ENCODE measurements at places on chromosomes 5 and 9.

DNA sequence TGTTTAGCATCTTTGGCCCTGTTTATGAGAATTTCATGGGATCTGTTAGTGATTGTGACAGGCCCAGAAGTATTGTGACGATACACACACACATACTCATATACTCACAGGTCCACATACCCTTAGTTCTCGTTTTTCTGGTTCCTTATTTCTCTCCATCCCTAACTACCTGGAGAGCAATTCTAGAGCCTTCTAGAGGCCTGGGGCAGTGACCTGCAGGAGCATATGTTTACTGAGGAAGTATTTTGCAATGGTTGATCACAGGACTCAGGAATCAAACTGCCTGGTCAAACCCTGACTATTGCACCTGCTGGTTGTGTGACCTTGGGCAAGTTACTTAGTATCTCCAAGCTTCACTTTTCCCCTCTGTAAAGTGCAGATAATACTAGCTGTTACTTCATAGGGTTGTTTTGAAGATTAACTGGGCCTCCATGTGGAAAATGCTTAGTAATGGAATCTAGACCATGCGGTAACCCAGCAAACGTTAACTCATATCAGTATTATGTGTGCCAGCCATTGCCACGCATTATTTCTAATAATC, 8.7 kb downstream of the PAPPA start:
- no peak for DNase-seq

GRCh38 chr5:147397616-147398015, 112.3 kb downstream of the DPYSL3 start:
- DNase-seq: no peak

GRCh38 chr5:173451031-173451430, 122.8 kb upstream of the STC2 start:
- no peak for DNase-seq

- DNase-seq: no peak
Measured at GRCh38 chr5:124678468-124678867, 68.0 kb downstream of the ZNF608 start.

DNA sequence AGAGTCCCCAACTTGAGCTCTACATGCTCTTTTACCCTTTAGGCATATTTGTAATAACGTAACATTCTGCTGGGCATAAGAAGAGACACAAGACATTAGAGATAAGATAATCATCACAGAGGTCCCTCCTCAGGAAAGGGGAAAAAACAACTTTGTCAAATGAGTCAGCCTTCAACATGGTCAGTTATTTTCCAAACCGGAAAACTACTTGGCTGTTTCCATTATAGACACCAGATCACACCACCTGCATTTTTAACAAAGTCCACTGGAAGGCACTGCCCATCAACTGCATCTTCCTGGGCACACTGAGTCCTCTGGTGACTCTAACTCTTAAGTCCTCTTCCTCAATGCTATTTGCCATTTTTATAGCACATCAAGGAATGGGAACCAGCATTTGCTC, 221.8 kb downstream of the FAM114A2 start:
- no peak for DNase-seq

GRCh38 chr5:180333661-180334060, 19.5 kb downstream of the GFPT2 start:
- no peak for DNase-seq

GRCh38 chr9:125887172-125887571, 140.0 kb downstream of the PBX3 start:
- DNase-seq: no peak

Data from stimulated activated CD8-positive, alpha-beta memory T cell treated with anti-CD3 and anti-CD28 coated beads, Interleukin-2, amount 100 ng/mL, for 1 hour (primary cell).